ENCODE measurements at places on chromosomes 6 and 20.

DNA sequence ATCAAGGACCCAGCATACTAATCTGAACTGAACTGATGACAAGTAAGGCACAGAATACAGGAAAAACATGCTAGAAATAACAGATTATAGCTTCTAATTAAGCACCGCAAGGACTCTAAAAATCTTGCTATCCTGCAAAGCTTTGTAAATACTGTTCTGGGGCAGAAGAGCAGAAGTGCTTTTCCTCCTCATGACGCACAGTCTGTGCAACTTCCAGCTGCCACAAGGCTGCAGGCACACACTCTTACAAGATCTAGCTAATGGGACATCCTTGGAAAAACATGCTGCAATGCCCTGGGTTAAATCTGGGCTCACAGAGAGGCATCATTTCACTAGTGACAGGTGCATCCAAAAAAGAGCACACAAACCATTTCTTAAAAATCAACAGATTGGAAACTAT lies 188.6 kb downstream of the GJA10 start:
- no peak for DNase-seq

- no peak for DNase-seq
Observed at GRCh38 chr20:46946181-46946624, 51.6 kb downstream of the EYA2 start.

DNA sequence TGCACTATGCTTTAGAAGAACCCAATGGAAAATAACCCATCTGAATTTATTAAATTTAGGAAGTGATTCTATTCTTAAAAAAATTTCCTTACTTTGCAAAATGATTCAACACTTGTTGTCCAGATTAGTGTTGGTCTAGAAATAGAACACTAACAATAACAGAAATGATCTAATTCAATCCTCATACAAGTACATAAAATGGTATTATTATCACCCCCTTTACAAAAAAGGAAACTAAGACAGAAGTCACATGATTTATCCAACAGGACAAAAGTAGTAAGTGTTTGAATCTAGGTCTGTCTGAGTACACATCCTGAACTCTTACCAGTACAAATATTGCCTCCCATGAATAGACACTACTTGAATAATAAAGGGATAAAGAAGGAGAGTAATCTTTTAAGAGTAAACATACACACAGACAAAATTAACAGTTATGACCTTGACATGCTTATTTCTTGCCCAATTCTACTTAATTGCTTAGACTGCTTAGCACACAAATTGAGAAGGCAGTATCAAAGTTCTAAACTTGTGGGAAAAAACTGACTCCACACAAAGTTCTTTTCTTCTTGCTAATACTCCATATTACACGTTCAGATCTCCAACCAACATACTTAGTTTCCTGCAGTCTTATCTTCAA lies 195.4 kb upstream of the RUNX2 start:
- no peak for DNase-seq

DNA sequence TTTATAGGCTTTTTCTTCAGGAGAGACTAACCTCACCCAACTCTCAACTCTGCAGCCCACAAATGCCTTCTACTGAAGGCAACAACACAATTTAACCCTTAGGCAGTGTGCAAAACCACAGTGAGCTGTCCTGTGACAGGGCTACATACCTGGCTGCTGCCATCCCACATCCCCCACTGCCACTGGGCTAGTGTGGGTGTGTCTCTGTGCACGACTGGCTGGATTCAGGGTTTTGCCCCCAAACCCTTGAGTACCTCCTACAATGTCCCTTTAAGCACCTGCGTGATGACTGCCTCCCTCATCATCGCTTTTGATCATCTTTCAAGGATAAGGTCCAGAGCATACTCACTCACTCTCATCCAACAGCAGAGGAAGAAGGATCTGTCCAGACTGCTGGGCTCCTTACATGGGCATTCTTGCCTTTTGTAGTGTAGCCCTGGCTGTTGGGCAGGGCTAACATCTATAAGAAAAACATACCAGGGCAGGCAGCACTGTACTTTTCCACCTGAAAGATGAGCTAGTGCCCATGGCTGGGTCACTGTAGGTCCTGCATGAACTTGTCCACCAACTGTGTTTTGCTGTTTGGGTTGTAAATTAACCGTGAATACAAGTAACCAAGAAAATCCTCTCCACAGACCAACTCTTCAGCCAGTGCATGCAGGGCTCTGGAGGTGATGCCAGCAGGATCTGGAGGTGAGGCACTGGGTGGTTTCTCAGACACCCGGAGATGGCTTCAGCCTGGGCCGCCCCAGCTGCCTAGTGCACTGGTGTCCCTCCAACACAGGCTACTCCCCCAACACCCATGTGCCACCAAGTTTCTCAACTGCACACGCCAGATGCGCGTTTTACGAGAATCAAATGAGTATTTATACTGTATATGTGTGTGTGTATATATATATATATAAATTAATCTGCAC lies 45.2 kb downstream of the PLCG1 start:
- DNase-seq = no peak

GRCh38 chr6:163579880-163580295 lies 165.4 kb downstream of the QKI start:
- DNase-seq = no peak

DNA sequence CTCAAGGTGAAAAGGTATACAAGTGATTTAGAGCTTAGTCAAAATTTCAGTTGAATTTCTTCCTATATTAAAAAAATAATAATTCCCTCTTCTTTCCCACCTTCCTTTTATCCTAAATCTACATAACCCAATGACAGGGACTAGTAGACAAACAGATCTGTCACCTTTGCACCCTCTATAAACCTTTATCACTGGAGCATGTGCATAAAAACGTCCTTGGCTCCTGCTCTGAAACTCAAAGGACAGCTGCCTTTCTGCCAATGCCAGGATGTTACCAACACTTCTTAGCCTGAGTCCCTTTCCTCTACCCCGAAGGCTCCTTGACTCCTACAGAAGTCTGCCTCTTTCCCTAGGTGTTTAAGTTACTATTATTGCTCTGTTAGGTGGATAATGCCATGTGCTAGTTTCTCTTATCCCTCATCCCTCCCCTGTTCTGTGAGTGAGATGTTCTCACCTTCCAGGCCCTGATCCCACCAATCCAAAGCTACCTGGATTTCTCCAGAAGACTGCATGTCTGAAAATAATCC lies 4.3 kb downstream of the CLVS2 start:
- no peak for DNase-seq

GRCh38 chr20:23361119-23361475 lies 885 bp upstream of the GZF1 start:
- no peak for DNase-seq

GRCh38 chr6:149847939-149848267 lies 16.3 kb downstream of the LRP11 start:
- DNase-seq = no peak

DNA sequence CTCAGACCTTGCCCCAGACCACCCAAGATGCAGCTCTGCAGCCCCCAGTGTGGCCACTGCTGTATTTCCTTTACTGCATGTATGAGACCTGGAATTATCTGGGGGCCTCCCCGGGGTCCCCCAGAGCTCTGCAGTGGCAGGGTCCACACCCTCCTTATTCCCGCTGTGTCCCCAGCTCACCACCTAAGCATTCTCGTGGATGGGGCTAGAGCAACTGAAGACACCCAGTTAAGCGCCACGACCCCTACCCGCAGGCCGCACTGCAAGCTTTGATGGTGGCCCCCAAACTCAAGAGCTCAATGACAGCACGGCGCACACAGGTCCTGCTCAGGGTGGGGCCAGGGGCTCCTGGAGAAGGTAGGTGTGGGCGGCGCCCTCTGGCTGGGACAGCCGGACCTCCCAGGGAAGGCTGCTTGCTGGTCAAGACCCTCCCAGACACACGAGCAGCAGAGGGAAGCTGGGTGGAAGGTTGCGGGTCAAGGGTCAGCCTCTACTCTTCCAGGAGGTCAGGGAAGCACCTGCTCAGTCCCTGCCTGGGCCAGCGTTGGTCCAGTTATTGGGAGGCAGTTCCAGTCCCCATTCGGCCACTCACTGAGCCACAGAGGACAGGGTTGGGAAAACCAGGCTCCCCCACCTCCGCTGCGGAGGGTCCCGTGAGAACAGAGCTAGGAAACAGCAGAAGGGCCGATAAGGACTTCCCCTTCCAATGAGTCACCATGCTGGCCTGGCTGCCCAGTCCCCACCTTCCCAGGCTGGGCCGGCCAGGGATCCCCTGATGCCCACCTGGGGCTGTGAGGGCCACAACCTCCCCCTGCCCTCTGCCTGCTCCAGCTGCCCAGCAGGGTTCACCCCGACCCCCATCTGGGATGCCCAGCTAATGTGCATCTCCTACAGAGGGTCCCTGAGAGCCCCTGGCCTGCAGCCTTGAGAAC lies 2.9 kb downstream of the LAMA5 start:
- DNase-seq = no peak

DNA sequence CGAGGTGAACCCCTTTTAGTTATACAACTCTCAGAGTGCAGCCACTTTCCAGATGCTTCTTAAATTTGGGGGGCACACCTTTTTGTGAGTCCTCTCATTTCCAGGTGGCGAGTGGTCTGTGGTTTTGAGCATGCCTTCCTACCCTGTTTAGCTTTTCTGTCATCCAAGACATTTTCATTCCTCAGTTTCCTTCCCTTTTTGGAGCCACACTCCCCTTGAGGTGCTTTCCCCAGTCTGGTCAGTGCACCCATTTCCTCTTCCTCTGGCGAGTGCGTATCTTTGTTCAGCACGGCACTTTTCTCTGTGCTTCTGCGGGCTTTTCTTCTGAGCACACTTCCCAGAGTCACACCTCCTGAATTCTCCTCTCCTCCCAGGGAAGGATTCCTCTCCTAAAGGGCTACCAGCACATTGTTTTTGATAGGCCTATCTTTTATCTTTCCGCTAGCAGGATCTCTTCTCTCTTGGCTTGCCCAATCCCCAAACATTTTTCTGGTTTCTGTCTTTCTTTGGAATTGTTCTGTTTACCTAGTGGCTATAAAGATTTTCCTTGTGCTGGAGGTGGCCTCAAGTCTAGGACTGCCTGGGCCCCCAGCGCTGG lies 1.4 kb downstream of the PHF20 start:
- DNase-seq = no peak

- DNase-seq = no peak
Observed at GRCh38 chr6:112331306-112331705, 15.8 kb upstream of the RFPL4B start.

DNA sequence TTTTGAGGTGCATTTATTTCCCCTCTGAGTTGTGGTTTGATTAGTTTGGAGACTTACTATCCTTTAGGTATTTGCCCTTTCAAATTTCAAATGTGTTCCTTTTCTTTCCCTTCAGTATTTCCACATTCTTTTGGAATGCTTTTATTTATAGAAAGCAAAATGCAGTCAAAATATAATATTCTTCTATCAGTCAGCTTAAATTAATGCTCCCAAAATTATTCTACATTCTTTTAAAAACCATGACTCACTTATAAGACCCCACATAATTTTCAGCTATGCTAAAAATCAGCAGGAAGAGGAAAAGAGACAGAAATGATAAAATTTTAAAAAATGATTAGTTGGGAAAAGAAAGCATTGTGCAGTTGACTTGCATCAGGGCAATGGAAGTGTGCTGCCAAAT lies 180.0 kb upstream of the SMLR1 start:
- DNase-seq = no peak

GRCh38 chr6:56730663-56731529 lies 88.2 kb upstream of the DST start:
- DNase-seq = no peak

DNA sequence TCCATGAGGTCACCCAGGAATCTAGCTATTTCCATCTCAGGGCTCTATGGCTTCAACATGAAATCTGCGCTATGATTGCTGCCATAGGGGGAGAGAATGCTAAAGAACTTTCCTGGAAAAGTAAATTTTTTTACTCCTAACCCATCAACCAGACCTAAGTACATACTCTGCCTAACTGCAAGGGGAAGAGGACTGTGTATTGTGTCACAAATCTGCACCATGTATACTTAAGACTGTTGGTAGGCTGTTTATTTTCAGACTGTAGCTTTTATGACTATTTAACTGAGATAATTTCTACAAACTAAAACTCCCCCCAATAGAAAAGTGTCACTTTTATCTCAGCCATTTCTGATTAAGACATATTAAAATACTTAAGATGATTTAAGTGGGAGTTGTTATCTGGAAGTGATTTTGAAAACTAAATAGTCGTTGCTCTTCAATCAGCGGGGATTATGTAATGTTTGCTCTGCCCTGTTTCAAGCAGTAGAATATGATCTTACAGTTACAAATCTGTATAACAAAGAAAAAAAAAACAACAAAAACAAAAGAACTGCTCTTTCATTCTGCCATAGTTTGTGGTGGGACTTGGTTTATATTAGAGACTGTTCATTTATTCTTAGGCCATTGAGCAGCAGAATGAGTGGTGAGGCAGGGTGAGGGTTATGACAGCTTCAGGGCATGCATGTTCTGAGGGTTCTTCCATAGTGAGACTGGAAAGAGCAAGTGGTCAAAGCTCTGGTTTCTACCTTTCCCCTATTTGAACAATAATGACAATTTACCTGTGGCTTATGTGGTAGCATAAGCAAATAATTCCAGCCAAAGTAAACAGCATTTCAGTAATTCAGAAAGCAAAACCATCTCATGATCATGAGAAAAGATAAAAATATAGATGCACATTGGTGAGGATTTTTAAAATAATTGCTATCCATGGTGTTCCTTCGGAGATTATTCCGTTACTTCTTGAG lies 126.3 kb upstream of the CEP162 start:
- no peak for DNase-seq

GRCh38 chr20:52004018-52004417 lies 187.6 kb downstream of the ZFP64 start:
- DNase-seq = no peak

DNA sequence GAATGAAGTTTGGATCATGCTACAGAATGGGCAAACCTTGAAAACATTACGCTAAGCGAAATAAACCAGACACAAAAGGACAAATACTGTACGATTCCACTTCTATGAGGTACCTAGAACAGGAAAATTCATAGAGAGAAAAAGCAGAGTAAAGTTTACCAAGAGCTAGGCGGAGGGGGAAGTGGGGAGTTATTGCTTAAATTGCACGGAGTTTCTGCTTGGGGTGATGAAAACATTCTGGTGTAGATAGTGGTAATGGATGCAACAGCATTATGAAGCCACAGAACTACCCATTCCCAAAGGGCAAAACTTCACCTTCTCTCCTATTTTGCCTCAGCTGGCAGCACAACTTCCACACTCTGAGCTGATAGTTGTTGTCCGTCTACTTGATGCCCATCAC lies 6.4 kb upstream of the PDYN start:
- no peak for DNase-seq

DNA sequence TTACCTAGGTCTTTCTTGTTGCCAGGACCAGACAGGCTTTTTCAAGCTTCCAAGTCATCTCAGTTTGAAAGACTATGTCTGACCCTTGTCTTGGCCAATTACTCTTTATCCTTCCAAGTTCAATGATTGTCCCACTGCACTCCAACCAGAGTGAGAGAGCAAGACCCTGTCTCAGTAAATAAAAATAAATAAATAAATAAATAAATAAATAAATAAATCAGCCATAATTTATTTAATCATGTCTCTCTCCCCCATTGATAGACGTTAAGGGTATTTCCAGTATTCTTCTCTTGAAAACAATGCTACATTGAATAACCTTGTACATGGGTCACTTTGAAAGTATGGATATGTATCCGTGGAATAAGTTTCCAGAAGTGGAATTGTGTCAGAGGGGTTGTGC lies 83.2 kb downstream of the PTPRA start:
- no peak for DNase-seq
